ENCODE measurements at places on chromosomes 4 and X.

DNA sequence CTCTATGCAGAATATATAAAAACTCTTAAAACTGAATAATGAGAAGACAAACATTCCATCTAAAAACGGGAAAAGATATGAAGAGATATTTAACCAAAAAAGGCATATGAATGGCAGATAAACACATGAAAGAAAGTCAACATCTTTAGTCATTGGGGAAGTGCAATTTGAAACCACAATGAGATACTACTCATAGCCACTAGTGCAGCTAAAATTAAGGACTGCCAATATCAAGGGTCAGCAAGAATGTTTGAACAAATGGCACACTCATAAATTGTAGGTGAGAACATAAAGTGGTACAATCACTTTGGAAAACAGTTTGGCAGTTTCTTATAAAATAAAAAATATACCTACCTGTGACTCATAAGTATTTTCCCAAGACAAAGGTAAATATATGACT lies 534.9 kb upstream of the DIPK2B start:
- DNase-seq: no peak

DNA sequence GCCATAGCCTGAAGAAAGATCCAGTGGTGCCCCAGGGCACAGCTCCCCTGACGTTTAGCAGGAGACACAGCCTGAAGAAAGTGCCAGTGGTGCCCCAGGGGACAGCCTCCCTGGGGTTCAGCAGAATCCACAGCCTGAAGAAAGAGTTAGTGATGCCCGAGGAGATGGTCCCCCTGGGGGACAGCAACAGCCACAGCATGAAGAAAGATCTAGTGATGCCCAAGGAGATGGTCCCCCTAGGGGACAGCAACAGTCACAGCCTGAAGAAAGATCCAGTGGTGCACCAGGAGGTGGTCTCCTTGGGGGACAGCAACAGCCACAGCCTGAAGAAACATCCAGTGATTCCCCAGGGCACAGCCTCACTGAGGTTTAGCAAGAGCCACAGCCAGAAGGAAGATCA lies 2.8 kb downstream of the TEX13C start:
- no peak for DNase-seq

DNA sequence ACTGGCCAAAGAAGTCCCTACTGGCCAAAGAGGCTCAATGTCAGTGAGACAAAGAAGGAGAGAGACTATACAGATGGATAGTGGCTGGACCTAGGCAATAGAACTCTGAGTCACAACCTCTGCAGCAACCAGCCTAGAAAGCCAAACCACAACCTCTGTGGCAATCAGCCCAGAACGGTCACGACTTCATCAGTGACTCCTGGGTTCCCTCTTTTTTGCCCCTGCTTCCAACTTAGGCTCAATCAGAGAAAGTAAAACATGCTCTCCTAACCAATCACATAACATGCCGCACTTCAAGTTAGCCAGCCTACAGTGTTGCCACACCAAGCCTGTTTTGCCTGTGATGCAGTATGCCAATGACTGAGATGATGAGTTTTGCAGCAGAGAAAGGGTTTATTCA lies 203.4 kb downstream of the ANAPC10 start:
- peak; percentile 16 for DNase-seq

DNA sequence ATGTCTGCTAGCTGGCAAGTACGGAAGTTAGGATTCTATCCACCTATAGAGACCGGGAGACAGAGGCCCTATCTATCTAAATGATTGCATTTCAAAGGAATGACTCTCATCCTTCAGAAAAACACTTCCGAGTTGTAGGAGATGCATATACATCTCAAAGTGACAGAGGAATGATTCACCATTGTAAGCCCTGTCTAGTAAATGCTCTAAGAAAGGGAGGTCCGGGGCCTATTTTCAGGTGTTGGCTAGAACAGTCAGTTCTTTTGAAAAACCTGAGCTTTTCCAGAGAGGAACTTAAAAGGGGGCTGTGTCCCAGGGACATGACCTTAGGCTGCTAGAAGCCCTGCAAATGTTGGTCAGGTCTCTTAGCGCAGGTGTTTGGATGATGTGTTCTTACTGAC lies 262.9 kb upstream of the IL1RAPL1 start:
- no peak for DNase-seq

GRCh38 chr4:63170923-63171322 lies 1238.3 kb downstream of the TECRL start:
- DNase-seq: no peak

DNA sequence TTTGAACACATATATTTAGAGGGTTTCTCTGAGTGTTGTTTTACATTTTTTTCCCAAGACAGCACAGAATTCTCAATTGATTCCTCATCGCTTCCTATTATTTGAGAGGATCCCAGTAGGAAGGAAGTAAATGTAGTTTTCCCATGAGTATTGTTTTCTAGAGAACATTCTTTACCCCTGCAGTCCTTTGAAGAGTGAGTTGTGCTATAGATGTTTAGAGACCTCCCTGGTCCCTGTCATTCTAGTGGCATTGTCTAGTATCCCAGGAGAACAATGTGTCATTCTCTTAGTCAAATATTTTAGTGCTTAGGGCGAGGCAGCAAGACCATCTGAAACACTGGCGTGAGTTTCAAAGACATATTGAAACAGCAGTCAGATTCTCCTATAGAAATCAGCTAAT lies 32.5 kb downstream of the SORBS2 start:
- DNase-seq: no peak

DNA sequence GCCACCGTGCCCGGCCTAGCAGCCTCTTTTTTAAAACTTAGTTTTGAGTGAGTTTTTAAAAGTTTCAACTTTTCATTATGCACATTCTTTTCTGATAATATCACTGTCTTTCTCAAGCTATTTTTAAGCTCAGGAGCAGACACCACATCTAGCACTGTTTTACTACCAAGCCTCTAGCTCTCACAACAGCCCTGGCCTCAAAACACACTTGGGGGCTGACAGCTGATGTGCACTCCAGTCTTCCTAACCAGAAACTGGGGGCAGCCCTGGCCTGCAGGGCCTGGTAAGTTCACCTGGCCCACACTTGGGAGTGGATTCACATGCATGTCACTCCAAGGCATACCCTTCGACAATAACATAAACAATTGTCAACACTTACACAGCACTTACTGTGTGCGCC lies 34.0 kb downstream of the CENPU start:
- DNase-seq: no peak

Data from KBM-7 (cell line).